ENCODE measurements at places on chromosomes 5 and 9. TPM values are rescaled to one million over a fixed set of nuclear protein-coding genes. Genes with fewer than 3 reads are reported as not detected.

The SPATA31D4 gene
- total RNA-seq = not detected

DNA sequence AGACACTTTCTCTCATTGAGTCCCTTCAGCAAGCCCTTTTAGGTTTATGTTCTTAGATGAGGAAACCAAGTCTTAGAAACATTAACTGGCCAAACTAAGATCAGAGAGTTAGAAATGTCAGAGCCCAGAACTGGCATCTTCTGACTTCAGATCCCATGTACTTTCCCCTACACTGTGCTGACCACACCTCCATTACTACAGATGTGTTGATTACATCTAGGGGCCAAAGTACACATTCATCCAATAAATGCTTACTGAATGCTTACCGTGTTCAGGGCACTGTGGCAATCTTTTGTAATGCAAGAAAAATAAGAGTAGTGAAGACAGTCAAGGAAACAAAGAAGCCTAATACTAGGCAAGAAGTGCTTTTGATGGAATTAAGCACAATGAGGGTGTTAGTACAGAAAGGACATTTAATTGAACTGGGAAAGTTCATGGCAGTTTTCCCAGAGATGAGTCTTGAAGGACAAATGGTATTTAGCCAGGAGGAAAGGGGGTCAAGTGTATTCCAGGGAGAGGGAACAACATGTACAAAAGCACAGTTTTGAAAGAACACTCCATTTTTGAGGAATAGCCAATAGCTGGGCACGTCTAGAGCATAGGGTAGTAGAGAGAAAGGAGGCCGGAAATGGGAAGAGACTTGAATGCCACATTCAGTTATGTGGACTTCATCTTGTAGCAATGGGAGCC lies 89.7 kb upstream of the CDKN2B start:
- DNase-seq = no peak

DNA sequence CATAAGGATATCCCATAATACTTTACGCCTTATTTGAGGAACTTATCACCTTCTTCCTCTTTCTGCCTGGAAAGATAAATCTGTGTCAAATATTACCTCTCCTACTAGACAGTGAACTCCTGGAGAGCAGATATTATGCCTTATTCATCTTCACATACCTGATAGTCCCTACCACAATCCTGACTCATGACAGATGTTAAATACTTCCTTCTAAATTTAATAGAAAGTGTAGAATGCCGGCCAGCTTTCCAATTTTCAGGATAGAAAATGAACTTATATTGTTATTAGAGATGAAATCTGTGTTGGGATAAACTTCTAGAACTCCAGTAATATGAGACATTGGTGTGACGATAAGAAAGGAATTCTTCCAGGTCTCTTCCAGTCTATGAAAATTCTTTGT lies 89.0 kb downstream of the GCNT4 start:
- no peak for DNase-seq

DNA sequence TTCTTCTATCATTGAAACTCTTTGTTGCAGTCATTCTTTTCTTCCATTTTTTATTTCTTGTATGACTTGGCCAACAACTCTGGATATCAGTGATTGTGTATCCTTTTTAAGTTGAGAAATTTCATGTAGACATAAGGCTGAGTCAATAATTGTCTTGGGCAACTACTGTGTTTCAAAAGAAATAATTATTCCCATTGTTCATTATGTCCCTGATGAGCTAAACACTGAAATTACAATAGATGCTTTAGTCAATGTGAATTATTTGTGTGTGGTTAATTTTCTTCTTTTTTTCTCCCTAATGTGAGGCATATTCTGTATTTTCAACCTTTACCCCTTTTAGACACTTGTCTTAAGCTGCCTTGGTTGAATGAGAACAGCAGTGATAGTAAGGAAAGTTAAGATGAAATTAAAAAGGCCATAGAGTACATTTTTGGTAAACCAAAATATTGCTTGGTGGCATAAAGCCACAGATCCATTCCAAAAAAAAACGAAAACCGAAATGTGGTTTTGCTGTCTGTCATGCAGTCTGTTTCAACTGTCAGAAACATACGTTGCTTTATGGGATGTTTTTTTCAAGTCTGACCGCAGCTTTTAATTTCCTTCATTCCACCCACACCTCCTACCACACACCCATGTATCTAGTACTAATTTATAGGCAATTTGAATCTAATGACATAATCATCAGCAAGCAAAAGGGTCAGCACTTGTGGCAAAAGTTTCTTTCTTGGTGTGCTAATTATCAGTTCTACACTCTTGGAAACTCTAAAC lies 21.1 kb downstream of the TLE4 start:
- no peak for DNase-seq

The HARS1 gene
- 52.1 TPM for total RNA-seq

GRCh38 chr5:42880496-42881150 lies 68.9 kb upstream of the SELENOP start:
- no peak for DNase-seq
